ENCODE measurements at places on chromosomes 11 and 22.

- DNase-seq = no peak
Measured at GRCh38 chr11:92225125-92225567, 528 bp downstream of the FAT3 start.

GRCh38 chr11:107858217-107859070, at the start of gene SLC35F2:
TSS of gene SLC35F2 (minus strand) at chr11:107858787. CDS start at chr11:107858767, 20 bp downstream.
- DNase-seq = peak; percentile 65

- DNase-seq = no peak
Measured at GRCh38 chr11:43789700-43790443, 90.8 kb upstream of the ALKBH3 start.

DNA sequence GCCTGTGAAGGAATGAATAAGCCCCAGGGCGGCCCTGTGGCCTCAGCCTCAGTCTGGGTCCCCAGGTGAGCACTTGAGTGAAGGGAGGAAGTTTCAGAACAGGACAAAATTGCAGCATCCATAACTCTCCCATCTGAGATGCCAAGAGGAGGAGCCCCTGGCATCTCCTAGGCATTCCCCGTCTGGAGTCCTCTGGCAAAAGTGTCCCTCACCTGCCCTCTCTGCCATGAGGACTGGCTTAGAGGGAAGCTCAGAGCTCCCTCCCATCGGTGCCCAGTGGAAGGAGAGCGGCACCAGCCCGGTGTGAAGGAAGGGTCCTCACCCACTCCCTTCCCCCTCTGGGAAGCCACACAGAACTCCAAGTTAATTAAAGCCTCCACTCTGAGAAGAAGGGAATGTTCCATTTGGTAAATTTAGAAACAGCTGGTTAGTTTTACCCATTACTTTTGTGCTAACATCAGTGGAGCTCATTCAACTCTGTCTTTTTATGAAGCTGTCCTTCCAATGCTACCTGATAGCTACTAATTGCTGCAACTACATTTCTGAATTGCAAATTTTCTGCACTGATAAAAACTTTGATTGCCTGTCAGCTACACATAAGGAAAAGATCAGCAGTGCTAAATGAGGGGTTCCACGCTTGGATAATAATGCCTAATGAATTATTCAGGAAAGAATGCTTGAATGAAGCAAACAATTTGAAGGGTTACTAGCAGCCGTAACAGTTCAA, 123.3 kb upstream of the RCN1 start:
- no peak for DNase-seq

GRCh38 chr11:111735262-111736116, 30.7 kb downstream of the PPP2R1B start:
- no peak for DNase-seq

- DNase-seq = no peak
Measured at GRCh38 chr11:15591112-15591537, 476.4 kb downstream of the INSC start.

DNA sequence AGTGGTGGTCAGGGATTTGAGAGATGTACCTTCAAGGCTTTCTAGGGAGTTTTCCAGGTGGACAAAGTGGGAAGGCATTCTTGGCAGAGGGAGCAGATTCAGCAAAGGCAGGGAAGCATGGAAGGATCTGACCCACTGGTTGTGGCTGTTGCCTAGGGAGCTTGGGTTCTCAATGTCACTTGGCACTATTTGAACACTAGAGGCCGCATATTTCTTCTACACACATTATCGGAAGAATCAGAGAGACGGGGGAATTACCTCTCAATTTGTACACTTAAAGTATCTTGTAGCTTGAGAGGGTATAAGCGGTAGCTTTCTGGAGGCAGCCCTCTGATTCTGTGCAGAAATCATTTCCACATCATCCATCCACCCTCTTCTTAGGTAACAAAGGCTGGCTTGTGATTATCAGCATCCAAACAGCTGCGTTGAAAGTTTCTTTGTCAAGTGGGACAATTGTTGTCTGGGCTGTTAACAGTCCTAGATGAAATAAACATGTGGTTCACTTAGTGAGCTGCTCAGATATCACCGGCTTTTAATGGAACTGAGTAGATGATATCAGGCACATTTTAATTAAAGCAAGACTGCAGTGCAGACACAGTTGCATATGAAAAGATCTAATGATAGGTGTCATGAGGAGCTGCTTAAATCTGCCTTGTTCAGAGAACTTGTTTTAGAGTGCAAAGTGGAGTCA, 2.6 kb downstream of the NELL1 start:
- DNase-seq = no peak

- no peak for DNase-seq
Measured at GRCh38 chr11:107593951-107594350, 3.0 kb downstream of the ELMOD1 start.

DNA sequence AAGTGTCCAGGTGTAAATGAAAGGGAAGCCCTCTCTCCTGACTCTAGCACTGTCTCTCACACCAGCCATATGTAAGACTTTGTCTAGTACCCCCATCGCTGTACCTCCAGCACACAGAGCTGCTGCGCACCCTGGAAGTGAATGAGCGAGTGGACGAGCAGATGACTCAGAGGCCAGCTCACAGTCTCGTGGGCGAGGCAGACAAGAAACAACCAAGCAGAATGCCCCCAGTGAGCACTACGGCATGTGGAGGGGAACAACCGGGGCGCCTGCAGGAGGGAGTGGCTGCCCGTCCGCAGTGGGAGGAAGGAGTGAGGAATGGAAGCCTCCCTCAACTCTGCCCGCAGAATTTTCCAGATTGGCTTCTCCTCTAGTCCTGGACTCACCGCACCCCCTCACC, 46.4 kb downstream of the MCM5 start:
- DNase-seq = no peak

DNA sequence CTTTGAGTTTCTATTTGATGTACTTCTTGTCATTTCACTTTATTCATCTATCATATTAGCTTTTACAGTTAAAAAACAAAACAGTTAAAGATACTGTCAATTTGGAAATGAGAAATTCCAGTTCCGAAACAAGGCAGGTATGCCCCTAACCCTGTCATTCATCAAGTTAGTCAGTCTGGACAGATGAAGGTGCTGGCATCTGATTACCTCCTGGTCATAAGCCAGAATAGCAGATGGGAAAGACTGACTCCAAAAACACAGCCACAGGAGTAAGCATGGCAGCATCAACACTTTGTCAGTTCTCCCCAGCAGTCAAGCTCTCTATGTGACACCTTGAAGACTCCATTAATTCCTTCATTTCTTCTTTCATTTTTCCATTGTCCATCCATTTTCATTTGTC, 4.3 kb downstream of the LRRC51 start:
- no peak for DNase-seq

GRCh38 chr11:107549253-107549953, 16.1 kb downstream of the ALKBH8 start:
- no peak for DNase-seq

DNA sequence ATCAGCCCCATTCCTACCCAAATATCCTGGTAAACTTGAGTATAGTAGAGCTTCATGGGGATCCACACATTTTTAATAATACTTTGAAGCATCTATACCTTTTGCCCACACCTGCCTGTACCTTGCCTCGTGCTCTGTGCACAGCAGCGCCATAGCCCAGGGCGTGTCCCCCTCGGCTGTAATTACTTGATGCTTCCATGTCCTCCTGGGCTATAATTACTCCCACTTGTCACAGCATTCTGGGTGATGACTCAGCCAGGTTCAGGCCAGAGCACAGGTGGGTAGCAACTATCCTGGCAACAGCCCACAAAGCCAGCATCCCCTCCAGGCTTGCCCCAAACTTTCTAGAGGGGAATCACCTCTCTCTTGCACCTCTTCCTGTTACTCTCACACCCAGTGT, 23.7 kb upstream of the SLC36A4 start:
- no peak for DNase-seq

- no peak for DNase-seq
Measured at GRCh38 chr11:30089921-30090320, 73.1 kb upstream of the KCNA4 start.

GRCh38 chr22:22535662-22536061, 15.6 kb upstream of the ZNF280A start:
- DNase-seq = no peak

DNA sequence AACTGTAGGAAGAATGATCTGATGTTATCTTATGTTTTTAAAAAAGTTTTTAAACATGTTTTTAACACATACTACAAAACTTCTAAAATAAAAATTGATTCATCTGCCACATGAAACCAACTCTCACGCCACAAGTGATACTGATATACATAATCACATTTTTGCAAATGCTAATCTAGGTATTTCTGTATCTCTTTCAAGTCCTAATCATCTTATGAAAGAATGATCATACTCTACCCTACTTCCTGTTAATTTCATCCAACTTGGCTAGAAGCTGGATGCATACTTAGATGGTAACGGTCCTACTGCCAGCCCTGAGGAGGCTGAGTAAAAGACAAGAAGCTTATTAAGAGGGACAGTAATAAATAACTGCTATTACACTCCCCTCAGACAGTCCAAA, 19.2 kb downstream of the THAP12 start:
- no peak for DNase-seq

GRCh38 chr22:38564669-38565068, 5.3 kb downstream of the DMC1 start:
- DNase-seq = no peak

DNA sequence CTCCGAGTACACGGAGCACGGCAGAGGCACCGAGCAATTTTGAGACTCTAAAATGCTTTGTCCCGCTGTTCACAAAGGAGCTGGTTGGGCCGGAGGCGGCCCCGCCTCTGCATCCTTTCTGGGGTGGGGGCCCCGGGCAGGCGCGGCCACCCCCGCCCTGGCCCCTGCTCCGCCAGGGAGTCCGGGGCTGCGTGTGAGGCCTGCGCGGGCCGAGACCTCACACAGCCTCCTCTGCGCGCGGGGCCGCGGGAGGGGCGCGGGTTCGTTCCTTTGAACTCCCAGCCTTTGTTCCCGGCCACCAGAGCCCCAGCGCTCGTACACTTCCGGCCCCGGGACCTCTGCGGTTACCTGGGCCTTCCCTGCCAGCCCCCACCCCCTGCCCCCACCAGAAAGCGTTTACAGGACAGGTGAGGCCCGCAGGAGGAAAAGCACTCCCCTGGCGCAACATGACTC, 1.6 kb downstream of the FGF19 start:
- no peak for DNase-seq

DNA sequence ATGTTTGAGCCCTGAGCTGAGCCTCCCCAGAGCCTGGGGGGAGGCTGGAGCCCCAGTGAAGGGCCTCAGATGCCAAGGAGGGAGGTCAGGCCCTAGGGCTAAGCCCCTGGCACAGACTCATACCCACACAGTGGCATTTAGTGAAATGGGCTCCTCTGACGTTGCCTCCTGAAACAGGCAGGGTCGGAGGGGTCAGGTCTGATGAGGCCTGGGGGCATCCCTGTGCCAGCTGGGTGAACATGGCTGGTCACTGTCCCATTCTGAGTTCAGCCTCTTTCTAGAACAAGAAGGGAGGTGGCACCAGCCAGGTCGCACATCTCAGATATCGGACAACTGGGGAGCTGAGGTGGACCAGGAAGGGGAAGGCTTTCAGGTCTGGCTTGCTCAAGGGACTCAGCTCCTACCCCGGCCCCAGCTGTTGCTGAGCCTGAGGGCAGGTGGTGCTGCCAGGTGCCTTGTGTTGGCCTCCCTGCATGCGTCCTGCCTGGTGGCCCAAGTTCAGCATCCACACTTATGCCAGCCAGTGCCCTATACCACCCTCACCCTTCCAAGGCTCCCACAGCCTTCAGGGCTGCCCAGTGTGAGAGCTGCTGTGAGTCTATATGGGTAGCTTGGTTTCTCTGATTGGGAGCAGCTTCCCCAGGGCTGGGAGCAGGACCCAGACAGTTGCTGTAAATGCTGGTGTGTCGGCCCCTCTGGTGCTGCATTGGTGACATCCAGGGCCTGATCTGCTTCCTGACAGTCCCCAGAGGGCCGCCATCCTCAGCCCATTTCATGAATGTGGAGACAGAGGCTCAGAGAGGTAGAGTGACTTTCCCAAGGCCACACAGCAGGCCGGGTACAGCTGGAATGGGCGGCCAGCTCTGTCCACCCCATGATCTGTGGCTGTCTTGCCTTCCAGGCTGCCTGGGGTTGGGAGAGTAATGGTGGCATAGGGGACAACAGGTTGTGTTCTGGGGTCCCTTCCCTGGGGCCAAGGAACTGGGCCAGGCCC, 32.8 kb upstream of the PPARA start:
- no peak for DNase-seq

DNA sequence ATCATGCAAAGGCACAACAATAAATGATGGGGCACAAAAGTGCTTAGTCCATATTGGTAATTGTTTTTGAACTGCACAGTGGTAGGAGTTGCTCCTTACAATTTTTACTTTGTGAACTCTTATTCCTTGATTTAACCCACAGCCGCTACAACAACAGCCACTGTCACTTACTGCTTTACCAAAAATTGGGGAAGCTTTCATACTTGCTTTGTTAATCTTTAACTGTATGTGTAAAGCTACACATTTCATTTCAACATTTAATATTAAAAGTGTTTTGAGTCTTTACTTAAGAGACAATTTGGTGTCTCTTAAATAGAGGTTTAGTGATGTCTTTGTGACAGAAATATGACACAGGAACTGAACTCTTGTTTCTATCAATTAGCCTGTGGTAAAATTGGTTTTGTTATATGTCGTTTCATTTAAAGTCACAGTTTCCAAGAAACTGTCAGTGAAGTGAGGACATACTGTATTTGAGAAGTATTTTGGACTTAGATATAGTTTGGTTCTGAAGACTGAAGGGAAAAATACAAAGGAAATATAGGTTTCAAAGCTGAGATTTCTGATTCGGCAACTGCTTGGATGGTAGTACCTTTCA, 6.5 kb upstream of the IL18BP start:
- no peak for DNase-seq
